Caudate nucleus (tissue), 63 donors: ENCODE measurements at places on chromosomes 6 and 20.

DNA sequence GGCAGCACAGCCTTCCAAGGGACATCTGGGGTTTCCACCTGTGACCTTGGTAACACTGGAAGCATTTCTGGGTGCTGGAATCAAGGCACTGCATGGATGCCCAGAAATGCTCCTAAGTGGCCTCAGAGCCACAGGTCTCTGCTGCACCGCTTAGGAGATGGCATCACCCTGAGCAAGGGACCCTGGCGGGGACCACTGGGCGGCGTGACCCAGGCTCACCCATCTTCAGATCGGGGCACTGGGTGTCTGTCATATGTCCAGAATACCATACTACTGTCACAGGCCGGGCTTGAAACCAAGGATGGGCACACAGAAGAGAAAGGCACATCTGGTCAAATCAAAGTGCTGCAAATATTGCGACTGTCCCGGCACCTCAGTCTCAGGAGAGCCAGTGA is 45.9 kb downstream of the SSR1 start:
- no peak for DNase-seq

GRCh38 chr6:112291161-112291762 is 36.9 kb upstream of the LAMA4 start:
- no peak for DNase-seq

GRCh38 chr20:53938739-53939138 is 131.7 kb downstream of the BCAS1 start:
- no peak for DNase-seq

- DNase-seq = no peak
Measured at GRCh38 chr6:25202504-25202903, 76.7 kb upstream of the CARMIL1 start.

GRCh38 chr20:2358006-2358405 is 22.7 kb upstream of the TGM6 start:
- no peak for DNase-seq

- DNase-seq = no peak
Measured at GRCh38 chr6:25051083-25051482, 115.3 kb upstream of the RIPOR2 start.

DNA sequence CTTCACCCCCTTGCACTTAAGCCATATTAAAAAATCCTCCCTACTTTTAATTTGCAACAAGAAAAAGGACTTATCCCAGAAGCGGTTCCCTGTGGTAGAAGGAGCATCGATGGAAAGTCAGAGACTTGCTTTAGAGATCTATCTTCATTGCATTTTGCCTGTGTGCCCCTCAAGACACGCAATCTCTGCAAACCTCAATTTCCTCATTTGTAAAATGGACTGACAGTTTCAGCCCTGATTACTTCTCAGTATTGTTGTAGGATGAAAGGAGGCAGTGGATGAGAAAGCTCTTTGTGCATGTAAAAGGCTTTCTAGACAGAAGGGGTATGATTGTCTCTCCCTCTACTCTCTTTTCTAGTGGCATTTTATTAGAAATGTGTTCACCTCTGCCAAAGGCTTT is 410.2 kb downstream of the CDC5L start:
- no peak for DNase-seq

DNA sequence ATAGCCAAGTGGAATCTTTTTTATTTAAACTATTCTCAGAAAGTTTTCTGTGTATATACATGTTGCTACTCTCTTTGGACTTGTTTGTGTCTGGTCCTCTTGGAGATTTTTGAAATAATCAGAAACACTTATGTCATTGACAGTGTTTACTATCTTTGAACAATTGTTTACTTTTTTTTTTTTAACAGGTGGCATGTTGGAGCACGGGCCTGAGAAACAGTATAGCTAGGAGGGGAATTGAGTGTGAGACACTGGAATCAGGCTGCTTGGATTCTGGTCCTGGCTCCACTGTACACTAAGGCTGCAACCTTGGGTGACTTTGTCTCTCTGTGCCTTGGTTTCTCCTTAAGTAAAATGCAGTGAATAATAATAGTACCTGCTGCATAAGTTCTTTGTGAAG is 279.6 kb downstream of the PRL start:
- DNase-seq = no peak

DNA sequence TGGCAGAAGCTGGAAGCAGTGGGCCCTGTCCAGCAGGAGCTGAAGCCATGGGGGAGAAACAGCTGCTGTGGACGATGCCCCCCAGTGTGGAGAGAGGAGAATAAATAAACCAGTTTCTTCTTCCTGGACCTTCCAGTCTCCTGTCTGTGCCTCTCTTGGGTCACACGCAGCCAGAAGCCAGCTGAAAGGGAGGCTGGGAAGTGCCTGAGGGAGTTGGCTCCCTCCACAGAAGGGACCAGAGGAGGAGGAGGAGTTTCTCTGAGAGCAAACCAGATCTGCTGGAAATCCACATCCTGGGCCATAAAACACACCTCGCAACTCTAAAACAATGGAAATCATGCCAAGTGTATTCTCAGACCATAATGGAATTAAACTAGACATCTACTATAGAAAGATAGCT is 577.0 kb downstream of the CDH26 start:
- DNase-seq = no peak

DNA sequence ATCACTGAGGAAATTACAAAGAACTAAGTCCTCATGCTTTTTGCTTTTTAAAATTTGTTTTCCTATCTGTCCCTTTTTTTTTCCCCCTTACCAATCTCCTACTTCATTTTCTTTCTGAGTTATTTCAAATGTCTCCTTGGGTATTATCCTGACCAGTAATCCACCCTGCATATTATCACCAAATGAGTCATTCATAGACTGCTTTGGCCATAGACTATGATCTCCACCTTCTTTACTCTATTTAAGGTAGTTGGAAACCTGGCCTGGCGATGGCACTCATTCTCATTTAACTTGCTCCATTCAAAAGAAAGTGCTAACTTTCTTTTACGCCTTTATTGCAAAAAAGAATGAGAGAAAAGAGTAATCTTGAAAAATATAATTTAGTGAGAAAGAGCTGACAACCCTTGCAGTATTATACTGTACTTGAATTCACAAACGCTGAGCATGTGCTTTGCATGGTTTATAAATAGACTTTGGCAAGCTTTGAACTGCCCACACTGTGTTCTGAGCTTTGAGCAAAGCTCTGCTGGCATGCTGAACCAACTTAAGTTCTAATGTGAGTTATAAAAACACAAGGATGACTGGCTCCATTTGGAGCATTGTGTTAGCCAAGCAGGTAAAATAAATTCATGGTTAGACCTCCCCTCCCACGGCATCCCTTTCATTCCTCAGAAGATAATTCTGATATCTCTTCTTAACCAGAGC is 198.9 kb downstream of the NKAIN2 start:
- DNase-seq = no peak

DNA sequence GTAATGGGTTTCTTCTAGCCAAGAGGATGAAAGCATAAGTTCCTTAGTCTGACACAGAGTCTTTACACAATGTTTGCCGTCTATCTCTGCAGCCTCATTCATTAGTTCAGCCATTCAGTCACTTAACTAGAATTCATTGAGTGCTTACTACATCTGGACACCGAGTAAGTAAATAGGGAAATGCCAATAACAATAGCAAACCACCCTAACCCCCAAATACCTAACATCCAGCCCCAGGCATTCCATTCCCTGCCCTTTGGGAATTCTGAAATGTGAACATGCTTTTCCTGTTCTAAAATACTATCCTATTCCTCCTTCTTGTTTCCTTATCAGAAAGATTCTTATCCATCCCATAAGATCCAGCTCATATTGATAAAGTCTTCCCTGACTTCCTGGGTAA is 277.6 kb upstream of the RNF217 start:
- no peak for DNase-seq

- no peak for DNase-seq
Measured at GRCh38 chr6:12645941-12646340, 70.6 kb upstream of the PHACTR1 start.

- DNase-seq = no peak
Measured at GRCh38 chr6:15421945-15422733, 176.3 kb downstream of the JARID2 start.

- no peak for DNase-seq
Measured at GRCh38 chr6:94727710-94728109, 849.6 kb upstream of the MANEA start.

GRCh38 chr6:24481449-24481848 is 7.9 kb downstream of the GPLD1 start:
- DNase-seq = no peak

GRCh38 chr6:28208111-28208659 is 16.9 kb upstream of the ZSCAN9 start:
- DNase-seq = no peak

- no peak for DNase-seq
Measured at GRCh38 chr6:11367638-11368199, 135.3 kb upstream of the NEDD9 start.

GRCh38 chr6:23414051-23414445 is 712.0 kb upstream of the NRSN1 start:
- no peak for DNase-seq

DNA sequence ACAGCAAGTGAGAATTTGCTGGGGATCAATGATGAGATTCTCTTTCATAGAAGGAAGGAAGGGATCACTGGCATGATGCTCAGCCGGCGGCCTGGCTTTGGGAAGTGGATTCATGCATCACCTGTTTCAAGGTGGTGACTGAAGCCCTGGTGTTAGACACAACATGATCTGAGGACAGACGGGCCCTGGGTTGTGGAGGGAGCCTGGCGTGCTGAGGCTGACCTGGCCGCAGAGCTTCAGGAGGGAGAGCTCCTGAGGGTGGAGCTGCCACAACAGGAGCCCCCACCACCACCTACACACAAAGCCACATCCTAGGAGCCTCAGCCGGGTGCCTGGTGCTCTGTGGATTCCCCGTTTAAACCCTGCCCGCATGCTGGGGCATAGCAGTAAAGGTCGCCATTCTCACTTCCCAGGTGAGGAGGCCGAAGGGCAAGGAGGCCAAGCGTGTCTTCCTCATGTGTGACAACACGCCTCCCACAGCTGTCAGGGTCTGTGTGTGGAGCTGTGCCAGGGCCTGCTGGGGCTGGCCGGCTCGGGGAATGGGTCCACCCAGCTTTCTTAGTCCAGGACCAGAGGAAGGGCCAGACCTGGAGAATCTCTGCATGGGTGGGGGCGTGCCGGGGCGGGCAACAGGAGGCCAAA is 107.0 kb downstream of the ERMARD start:
- no peak for DNase-seq

DNA sequence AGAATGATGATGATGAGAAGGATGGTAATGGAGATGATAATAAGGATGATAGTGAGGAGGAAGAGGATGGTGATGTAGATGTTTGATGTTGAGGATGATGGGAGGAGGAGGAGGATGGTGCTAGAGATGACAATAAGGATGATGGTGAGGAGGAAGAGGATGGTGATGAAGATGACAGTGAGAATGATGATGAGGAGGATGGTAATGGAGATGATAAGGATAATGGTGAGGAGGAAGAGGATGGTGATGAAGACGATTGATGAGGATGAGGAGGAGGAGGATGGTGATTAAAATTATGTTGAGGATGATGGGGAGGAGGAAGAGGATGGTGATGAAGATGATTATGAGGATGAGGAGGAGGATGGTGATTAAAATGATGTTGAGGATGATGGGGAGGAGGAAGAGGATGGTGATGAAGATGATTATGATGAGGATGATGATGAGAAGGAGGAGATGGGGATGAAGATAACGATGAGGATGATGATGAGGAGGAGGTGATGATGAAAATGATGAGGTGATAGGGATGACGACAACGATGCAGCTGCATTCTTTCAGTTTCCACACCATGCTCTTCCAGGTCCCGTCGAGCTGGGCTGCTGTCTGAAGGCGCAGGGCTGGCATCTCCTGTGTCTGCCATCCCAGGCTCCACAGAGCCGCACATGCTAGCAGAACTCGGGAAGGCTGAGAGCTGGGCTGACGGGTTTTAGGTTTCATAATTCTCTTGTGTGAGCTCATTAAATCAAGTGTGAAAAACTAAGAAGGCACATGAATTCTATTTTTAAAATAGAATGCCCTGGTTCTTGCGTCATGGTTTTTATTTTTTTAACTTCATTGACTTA is 274.9 kb downstream of the SMOC2 start:
- no peak for DNase-seq

DNA sequence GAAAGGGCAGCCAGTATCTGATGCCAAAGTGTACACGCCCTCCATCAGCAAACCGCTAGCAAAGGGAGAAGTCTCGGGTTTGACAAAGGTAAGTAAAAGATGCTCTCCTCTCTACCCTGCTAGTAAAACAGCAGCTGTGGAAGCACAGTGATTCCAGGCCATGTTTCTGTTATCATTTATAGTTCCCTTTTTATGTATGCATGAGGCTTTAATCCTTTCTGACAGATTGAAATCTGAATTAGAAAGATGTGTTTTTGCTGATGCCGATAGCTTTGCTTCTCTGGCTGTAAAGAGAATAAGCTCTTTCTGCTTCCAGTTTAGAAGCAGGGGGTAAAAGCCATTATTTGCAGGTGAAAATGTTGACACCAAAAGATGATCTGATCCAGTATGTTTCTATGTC is 392.4 kb upstream of the SOX4 start:
- no peak for DNase-seq

GRCh38 chr6:6248651-6249050 is 71.8 kb downstream of the F13A1 start:
- no peak for DNase-seq

DNA sequence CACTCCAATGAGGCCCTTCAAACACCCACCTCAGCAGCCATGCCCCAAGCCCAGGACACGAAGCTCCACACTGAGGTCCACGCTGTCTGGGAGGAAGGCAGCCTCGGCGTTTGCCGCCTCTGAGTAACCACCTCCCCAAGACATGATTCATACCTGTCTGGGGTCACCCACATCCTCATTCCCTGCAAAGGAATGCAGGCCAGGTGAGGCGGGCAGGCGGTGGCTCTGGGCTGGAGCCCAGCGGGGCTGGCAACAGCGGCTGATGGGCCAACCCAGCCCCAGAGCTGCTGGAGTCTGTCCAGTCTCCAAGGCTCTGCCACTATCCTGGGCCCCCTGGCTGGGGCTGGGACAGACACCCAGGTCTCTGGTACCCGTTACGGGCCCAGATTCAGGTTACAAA is 14.8 kb downstream of the PMEPA1 start:
- no peak for DNase-seq

DNA sequence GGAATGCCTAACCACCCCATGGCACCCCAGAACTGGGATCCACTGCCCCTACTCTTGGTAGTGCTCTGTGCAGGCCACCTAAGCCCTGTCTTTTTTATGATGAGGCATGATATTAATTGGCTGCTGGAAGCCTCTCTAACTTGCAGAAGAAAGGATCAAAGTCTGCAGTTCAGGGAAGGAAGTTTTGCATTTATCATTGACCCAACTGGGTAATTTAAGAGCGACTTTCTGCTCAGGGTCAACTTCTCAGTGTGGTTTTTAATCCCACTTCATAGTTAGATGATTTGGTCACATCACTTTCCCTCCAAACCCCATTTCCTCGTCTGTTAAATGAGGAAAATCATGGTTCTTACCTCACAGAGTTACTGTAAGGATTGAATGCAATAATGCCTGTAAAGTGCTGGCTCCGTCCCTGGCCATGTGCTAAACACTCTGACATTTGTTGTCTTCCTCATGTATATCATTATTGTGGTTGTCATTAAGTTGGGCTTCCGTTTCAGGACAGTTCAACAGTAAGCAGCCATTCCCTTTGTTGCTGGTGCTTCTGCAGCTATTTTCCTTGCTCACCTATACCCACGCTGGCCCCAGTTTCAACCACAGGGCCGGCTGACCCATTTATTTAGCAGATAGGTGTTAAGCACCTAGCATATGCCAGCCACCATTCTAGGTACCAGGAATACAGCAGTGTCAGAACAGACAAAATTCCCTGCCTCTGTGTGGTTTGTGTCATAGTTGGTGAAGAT is 14.2 kb downstream of the E2F3 start:
- DNase-seq = no peak

- DNase-seq = no peak
Measured at GRCh38 chr6:99364026-99364425, 14.6 kb upstream of the FAXC start.
